NCI-H2081 treated with DMSO at 0.1 percent for 48 hours (cell line): ENCODE measurements at places on chromosomes 4 and X.

DNA sequence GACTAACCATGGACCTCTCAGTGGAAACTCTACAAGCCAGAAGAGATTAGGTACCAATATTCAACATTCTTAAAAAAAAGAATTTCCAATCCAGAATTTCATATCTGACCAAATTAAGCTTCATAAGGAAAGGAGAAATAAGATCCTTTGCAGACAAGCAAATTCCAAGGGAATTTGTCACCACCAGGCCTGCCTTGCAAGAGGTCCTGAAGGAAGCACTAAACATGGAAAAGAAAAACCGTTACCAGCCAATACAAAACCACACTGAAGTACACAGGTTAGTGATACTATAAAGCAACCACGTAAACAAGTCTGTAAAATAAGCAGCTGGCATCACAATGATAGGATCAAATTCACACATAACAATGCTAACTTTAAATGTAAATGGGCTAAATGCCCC lies 156.6 kb downstream of the FAM13A start:
- no peak for DNase-seq

GRCh38 chr4:6763330-6763851 lies 19.1 kb upstream of the KIAA0232 start:
- no peak for DNase-seq

GRCh38 chr4:38280323-38280706 lies 320.1 kb downstream of the PTTG2 start:
- DNase-seq: no peak

DNA sequence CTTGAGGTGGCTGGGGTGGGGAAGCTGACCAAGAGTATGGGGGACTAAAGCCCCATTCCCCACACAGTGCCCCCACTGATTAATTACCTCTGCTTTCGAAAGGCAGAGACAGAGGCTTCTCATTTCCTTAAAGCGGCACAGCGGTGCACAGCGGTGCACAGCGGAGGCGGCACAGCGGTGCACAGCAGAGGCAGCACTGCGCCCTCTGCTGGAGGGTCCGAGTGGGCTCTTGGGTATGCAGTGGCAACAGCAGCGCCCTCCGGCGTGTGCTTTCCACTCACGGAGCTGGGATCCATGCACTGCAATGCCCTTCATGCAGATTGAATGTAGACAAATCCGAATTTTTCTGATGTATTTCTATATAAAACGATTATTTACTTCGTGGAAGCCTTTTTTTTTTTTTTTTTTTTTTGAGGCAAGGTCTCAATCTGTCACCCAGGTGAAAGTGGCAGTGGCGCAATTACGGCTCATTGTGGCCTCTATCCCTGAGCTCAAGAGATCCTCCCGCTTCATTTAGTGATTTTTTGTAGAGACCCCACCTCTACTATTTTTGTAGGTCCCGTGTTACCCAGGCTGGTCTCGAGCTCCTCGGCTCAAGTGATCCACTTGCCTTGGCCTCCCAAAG lies 19.7 kb upstream of the PRPS2 start:
- DNase-seq: no peak

DNA sequence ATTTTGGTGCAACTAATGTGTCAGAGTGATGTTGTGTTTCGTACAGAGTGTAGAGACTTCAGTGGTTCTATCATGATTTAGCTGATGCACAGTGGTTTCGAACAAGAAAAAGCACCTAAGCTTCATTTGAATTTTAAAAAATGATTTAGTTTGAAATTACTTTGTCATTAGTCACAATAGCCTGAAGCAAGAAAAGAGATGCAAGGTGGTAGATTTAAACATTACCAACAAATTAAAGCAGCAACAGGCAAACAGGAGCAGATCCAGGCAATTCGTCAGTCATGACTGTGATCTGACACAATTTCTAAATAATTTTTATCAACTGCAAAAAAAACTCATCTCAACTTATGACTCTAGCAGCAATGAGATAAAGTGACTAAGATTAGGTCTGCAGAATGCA lies 24.6 kb upstream of the COX7B2 start:
- DNase-seq: no peak

GRCh38 chrX:110692866-110693265 lies 102.8 kb downstream of the CHRDL1 start:
- DNase-seq: no peak
